SJSA1 (cell line): ENCODE measurements at places on chromosomes 1 and 21. TPM values are rescaled to one million over a fixed set of nuclear protein-coding genes. Genes with fewer than 3 reads are reported as not detected.

GRCh38 chr1:200872446-200873115 is at the start of gene GPR25:
GPR25 (plus strand) TSS chr1:200872981; CDS start chr1:200873038, 57 bp downstream.
- no peak within 1 kb of the TSS for H3K27ac ChIP-seq
- no peak within 1 kb of the TSS for H3K4me3 ChIP-seq
- no peaks in the 10 kb centered on the region; the same call in 1 of the 2 replicates for H3K4me1 ChIP-seq
- H3K27me3 ChIP-seq = no peaks in the 10 kb centered on the region
- H3K36me3 ChIP-seq = no peaks in the 10 kb centered on the region
- DNase-seq = no peak

- no peaks in the 10 kb centered on the region; the same call in 1 of the 2 replicates for H3K27me3 ChIP-seq
- no peaks in the 10 kb centered on the region for H3K36me3 ChIP-seq
- H3K4me3 ChIP-seq = no peak overlapping the region
- H3K27ac ChIP-seq = no peak overlapping the region
- no peak for DNase-seq
Observed at GRCh38 chr21:37870221-37870620, 46.0 kb downstream of the KCNJ6 start.

GRCh38 chr1:7566417-7567375 is 204.4 kb upstream of the VAMP3 start:
- H3K4me1 ChIP-seq = no peaks in the 10 kb centered on the region
- peaks cover under 1% of the 10 kb centered on the region; the same call in 1 of the 2 replicates for H3K27me3 ChIP-seq
- no peaks in the 10 kb centered on the region for H3K36me3 ChIP-seq
- H3K4me3 ChIP-seq = no peak overlapping the region
- no peak overlapping the region for H3K27ac ChIP-seq

DNA sequence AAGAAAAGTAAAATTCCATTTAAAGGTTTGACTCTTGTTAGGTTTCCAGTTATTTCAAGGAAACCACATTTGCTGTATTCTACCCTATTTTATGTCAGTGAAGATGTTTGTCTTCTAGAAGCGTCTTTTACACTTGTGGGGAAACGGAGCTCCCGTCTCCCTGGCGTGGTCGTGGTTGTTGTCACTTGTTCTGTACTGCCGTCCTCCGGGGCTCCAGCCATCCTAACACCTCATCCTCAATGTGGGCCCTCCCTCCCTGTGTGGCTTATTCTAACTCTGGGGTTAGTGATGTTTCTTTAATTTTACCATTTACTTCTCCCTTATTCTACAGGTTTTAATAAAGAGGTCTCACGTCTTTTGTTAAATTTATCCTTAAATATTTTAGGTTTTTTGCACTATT is 52.7 kb upstream of the DIP2A start:
- peaks cover 83% of the 10 kb centered on the region for H3K36me3 ChIP-seq
- H3K27ac ChIP-seq = no peak overlapping the region
- DNase-seq = no peak
- no peaks in the 10 kb centered on the region for H3K27me3 ChIP-seq
- no peaks in the 10 kb centered on the region for H3K4me1 ChIP-seq
- H3K4me3 ChIP-seq = no peak overlapping the region

GRCh38 chr1:1756661-1757421 is 21.4 kb downstream of the NADK start:
- no peaks in the 10 kb centered on the region for H3K4me1 ChIP-seq
- no peak overlapping the region for H3K4me3 ChIP-seq

DNA sequence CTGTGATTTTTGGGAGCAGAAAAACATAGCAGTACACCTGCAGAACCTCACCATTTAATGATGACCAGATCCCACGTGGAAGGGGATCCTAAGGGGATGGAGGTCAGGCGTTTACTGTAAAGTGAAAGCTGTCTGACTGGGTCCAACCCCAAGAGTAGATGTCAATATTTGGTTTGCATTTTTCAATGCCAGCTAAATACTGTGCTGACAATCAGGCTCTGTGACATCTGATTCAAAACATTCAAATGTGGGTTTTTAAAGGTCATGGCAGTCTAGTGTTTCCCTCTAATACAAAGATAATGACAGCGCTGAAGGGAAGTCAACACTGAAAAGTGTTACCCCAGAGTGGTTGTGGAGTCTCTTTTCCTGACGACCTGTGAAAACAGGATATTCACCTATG is 68.1 kb downstream of the SPAG17 start:
- H3K27me3 ChIP-seq = no peaks in the 10 kb centered on the region
- H3K27ac ChIP-seq = no peak overlapping the region
- no peak overlapping the region for H3K4me3 ChIP-seq
- peaks cover 24% of the 10 kb centered on the region for H3K4me1 ChIP-seq

- H3K36me3 ChIP-seq = no peaks in the 10 kb centered on the region
- H3K4me3 ChIP-seq = no peak overlapping the region
- no peak for DNase-seq
- no peaks in the 10 kb centered on the region for H3K27me3 ChIP-seq
- H3K4me1 ChIP-seq = no peaks in the 10 kb centered on the region
Observed at GRCh38 chr1:171427852-171428471, 57.4 kb upstream of the PRRC2C start.

DNA sequence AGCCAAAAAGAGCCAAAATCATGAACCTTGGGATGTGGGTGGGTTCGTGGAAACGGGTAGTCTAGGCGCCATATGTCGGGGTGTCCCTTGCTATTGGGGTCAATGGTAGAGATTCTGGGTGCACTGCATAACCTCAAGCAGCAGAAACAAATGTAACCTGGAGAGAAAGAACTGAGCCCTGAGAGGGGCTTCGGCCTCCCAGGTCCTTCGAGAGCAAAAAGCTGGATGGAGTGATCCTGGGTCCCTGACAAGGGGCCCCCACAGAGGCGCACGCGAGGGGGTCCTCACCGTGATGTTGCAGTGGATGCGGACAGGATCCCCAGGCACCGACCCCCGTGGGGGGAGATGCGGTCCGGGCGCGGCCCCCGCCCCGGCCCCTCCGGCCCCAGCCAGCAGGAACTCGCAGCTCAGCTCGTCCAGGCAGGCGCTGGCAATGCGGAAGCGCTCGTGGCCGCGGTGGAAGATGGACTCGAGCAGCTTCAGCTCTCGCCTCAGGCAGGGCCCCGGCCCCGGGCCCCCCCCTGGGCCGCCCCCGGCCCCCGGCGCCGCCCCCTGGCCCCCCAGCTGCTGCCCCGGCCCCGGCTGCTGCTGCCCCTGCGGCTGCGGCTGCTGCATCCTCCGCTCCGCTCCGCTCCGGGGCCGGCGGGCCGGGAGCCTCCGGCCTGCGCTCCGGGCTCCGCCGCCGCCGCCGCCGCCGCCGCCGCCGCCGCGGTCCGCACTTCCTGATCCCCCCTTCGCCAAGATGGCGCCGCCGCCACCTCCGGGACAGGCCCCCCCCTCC is at the start of gene UBE2Q1:
Gene UBE2Q1, minus strand, starts transcription at position 724 of the 781 bp plus-strand sequence. Its CDS starts 109 bp downstream, at position 615.
- peaks cover 36% of the 10 kb centered on the region for H3K36me3 ChIP-seq
- peak within 1 kb of the TSS; percentile 34; the same call in 1 of the 2 replicates for H3K27ac ChIP-seq
- DNase-seq = no peak
- no peaks in the 10 kb centered on the region; the same call in 1 of the 2 replicates for H3K27me3 ChIP-seq

GRCh38 chr1:43044572-43045361 is 86.1 kb upstream of the SLC2A1 start:
- H3K27ac ChIP-seq = no peak overlapping the region
- H3K4me3 ChIP-seq = no peak overlapping the region
- DNase-seq = no peak
- H3K27me3 ChIP-seq = no peaks in the 10 kb centered on the region

DNA sequence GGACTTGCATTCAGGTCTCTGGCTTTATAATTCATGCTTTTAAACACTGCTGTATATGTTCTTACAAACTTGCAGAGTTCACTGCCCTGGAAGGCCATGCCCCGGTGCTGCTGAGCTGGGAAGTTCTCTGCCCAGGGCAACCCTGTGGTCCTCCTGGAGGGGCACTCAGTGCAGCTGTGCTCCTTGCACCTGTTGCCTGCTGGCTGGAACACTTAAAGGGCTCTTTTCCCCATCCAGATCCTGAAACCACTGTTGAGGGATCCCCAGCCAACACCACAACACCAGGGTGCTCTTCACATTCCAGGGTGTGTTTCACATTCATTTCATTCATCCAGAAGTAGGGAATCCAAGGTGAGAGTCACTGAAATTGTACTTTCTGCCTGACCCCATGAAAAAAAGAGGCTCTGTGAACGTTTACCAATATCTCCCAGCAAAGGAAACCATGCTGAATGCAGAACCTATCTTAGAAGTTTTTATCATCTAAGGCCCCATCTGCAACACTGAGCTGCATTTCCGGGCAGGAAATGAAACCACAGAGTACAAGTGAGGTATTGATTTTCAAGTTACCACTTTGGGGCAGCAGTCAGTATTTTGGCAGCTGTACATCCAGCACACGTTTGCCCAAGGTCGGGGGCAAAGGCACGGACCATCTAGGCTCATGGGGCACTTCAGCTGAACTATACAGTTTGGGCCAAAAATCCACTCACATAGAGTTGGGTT is 16.4 kb upstream of the KIAA0040 start:
- no peaks in the 10 kb centered on the region for H3K36me3 ChIP-seq
- no peak overlapping the region for H3K4me3 ChIP-seq
- H3K27ac ChIP-seq = no peak overlapping the region

GRCh38 chr1:242187816-242188215 is 188.9 kb upstream of the MAP1LC3C start:
- no peak for DNase-seq
- no peaks in the 10 kb centered on the region for H3K36me3 ChIP-seq
- no peak overlapping the region for H3K4me3 ChIP-seq
- H3K4me1 ChIP-seq = no peaks in the 10 kb centered on the region

DNA sequence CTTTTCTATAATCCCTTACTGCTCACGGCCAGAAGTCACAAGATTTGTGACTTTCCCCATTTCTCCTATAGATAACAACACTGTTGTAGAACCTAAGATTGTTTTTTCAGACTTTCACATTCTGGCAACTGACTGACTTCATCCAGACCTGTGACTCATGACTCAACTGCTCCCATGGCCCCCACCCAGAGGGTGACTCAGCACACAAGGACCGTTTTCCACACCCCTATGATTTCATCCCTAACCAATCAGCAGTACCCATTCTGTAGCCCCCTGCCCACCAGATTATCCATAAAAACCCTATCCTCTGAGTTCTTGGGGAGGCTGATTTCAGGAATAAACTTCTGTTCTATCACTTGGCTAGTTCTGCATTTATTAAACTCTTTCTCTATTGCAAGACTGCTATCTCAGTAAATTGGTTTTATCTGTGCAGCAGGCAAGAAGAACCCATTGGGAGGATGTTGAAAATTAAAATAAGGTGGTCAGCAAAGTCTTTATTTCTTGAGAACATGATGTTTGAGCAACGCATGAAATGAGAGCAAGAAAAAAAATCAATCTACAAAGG is 79.7 kb downstream of the NGF start:
- peaks cover 5% of the 10 kb centered on the region for H3K4me1 ChIP-seq
- no peaks in the 10 kb centered on the region for H3K36me3 ChIP-seq
- no peak overlapping the region for H3K27ac ChIP-seq
- no peak overlapping the region for H3K4me3 ChIP-seq

Gene OR6N1
- total RNA-seq = not detected in 2 replicates

Gene CERS2
- total RNA-seq = 145 and 165 TPM in 2 replicates

Gene CDCP2
- not detected in 2 replicates for total RNA-seq

Gene CFHR2
- total RNA-seq = not detected in 2 replicates
